Activated naive CD8-positive, alpha-beta T cell treated with anti-CD3 and anti-CD28 coated beads, Interleukin-2, amount 10 ng/mL, durations not matched to agents 7 days and 5 days (primary cell): ENCODE measurements at places on chromosomes 6 and 20.
A peak's percentile ranks its signal among the peaks of the same experiment; 100 is the strongest.

- DNase-seq = no peak
These were observed 24.2 kb downstream of the ANKEF1 start for GRCh38 chr20:10059006-10059405.

GRCh38 chr20:41631826-41632225 is 13.6 kb upstream of the CHD6 start:
- no peak for DNase-seq

GRCh38 chr6:139582956-139583355 is 208.5 kb upstream of the CITED2 start:
- no peak for DNase-seq

- peak; percentile 77 for DNase-seq
These were observed at the start of gene PERP for GRCh38 chr6:138107078-138107751. TSS of gene PERP (minus strand) at chr6:138107419. CDS start at chr6:138107340, 79 bp downstream.

DNA sequence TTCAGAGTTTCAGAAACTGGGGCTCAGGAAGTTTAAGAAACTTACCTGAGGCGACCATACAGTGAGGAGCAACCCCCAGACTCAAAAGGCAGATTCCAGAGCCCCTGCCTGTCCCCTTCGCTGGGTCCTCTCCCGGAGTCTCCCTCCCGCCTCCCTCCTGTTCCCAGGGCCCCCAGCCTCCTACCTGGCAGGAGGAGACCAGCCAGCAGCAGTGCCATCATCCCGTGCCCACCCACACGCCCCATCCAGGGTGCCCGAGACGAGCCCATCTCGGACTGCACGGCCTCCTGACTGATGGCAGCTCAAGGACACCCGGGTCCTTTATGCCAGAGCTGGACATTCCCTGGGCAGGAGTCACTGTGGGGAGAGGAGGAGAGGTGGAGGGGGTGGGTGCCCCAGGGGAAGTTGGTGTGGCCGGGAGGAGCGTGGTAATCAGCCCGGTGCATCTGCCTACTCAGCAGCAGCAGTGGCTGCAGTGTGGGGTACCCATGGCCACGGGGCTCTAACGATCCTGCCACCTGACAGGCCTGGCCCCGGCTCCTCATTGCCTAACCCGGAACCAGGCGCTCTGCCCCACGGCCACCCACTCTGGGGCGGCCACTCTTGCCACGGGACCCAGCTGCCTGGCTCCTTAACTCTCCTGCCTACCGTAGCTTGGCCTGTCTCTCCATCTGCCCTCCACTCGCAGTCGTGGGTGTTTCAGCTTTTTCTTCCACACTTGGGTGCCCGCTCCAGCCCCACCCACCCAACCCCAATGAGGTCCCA is at the start of gene CDSN:
CDSN (minus strand) TSS at position 296 of the 765 bp plus-strand sequence; CDS start at position 269, 27 bp downstream.
- DNase-seq = no peak

GRCh38 chr6:74939151-74939708 is 266.6 kb downstream of the COL12A1 start:
- DNase-seq = no peak

- no peak for DNase-seq
These were observed 44.2 kb upstream of the TNFRSF21 start for GRCh38 chr6:47353871-47354270.

DNA sequence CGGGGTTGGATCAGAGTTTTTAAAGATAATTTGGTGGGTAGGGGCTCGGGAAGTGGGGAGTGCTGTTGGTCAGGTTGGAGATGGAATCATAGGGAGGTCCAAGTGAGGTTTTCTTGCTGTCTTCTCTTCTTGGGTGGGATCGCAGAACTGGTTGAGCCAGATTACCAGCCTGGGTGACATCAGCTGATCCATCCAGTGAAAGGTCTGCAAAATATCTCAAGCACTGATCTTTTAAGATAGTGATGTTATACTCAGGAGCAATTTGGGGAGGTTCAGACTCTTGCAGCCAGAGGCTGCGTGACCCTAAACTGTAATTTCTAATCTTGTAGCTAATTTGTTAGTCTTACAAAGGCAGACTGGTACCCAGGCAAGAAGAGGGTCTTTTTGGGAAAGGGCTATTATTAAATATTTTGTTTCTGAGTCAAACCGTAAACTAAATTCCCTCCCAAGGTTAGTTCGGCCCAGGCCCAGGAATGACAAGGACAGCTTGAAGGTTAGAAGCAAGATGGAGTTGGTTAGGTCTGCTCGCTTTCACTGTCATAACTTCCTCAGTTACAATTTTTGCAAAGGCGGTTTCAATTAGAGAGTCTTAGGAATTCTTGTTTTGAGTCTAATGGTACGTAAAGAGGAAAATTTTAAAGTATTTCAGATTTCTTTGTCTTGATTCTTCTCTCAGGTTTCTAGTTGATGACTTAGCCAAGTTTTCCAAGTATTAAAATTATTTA is 53.1 kb downstream of the SCAF8 start:
- no peak for DNase-seq

GRCh38 chr6:39937686-39938333 is 3.5 kb upstream of the MOCS1 start:
- DNase-seq = no peak

DNA sequence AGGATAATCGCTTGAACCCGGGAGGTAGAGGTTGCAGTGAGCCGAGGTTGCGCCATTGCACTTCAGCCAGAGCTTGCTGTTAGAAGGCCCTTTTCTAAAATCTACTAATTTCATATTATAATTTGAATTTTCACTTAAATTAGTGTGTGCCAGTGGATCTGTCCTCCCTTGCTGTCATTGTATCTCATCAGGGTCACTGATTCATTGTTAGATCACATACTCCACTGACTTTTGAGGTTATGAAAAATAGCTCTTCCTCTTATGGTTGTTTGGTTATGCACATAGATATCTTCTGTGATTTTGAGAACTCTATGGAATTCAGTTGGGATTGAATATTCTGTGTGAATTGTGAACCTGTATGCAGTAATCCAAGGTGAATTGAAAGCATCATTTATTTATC is 53.1 kb upstream of the TULP4 start:
- no peak for DNase-seq

- DNase-seq = no peak
These were observed 46.9 kb downstream of the TFAP2C start for GRCh38 chr20:56676001-56676400.

GRCh38 chr6:144901412-144901811 is 616.3 kb downstream of the UTRN start:
- DNase-seq = no peak

- no peak for DNase-seq
These were observed 28.5 kb downstream of the BCL2L1 start for GRCh38 chr20:31693987-31694661.

DNA sequence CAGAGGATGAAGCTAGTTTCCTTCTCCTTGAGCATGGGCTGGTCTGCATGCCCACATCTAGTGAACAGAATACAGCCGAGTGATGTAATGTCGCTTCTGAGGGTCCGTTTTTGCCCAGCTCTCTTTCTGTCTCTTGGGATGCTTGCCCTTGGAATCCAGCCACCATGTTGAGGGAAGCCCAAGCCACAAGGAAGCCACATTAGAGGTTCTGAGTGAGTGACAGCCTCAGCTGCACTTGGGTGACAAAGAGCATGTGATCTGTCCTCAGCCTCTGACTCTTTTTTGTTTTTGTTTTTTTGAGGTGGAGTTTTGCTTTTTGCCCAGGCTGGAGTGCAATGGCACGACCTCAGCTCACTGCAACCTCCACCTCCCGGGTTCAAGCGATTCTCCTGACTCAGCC is 100.6 kb upstream of the SALL4 start:
- DNase-seq = no peak

- no peak for DNase-seq
These were observed 110.9 kb downstream of the GMDS start for GRCh38 chr6:2134554-2134953.

DNA sequence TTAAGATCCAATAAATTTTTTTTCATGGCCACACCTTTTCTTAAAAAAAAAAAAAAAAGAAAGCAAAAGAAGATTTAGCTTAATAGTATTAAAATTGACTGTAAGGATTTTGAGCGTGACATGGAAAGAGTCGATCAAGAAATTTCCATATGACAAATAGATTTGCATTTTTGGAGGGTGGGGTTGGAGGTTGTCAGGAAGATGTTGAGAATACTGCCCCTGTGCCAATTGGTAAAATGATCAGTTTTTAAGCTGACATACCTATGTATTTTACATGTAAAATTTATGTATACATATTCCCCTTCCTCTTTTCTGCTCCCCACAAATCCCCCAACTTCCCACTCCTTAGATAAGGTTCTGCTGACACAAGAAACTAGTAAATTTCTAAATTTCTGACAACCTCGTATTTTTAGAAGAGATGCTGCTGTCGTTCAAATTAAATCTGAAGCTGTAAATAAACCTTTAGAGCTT is 520.9 kb downstream of the CD83 start:
- DNase-seq = no peak

- no peak for DNase-seq
These were observed 28.3 kb upstream of the TLDC2 start for GRCh38 chr20:36847710-36848040.
